A172 (cell line): ENCODE measurements at places on chromosomes 1 and 21.

DNA sequence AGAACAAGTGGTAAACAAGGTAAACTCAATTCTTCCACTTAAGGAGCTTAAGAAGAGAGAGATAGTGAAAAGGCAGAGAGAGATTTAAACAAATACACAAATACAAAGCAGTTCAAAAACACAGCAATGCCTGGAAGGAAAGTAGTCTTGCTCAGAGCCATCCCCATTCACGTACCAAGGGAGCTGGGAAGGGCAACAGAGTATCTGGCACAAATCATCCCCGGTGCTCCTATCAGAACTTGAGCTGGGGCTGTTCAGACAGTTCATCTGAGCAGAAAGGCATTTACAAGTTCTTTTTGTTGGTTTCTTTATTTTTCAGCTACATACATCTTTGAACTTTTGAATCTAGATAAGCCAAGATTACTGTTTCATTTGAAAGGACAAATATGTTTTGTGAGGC, 233.9 kb downstream of the KCNH1 start:
- no peak for DNase-seq

GRCh38 chr1:205545991-205546390, 41.5 kb downstream of the CDK18 start:
- no peak for DNase-seq

GRCh38 chr1:85550784-85551516, 29.6 kb upstream of the CCN1 start:
- DNase-seq, result no peak

GRCh38 chr1:170765279-170765678, 101.3 kb downstream of the PRRX1 start:
- no peak for DNase-seq

GRCh38 chr1:63916485-63917360, 142.9 kb downstream of the ROR1 start:
- DNase-seq, result no peak
